Activated CD8-positive, alpha-beta memory T cell treated with anti-CD3 and anti-CD28 coated beads for 1 hour (primary cell): ENCODE measurements at places on chromosomes 1 and 21.

DNA sequence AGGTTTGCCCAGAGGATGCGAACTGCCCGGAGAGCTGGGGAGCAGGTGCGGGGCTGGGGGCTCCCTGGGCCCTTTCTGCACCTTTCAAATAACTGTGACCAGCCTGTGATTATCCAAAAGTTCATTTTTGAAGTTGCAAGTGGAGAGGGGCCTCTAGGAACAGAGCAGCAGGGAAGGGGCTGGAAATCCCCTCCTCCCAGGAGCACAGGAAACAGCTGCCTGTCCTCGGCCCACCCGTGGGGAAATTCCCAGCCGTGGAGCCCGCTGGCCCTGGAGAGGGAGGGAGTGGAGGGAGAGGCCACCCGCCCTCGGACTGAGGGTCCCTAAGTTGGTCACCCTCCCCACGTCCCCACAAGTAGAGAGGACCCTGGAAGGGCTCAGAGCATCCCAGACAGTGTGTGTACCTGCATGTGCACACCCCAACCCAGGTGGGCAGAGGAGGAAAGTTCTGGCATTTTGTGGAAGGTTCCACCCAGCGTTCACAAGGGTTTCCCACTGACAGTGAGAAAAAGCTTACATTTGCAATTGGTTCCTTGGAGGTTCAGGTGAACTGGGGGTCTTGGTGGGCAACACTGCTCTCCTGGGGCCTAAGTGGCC lies 1.2 kb upstream of the TNFRSF4 start:
- no peak for DNase-seq

GRCh38 chr1:186896211-186896610 lies 67.5 kb downstream of the PLA2G4A start:
- no peak for DNase-seq

- no peak for DNase-seq
These were observed 189.1 kb downstream of the FGGY start for GRCh38 chr1:59485949-59486348.

DNA sequence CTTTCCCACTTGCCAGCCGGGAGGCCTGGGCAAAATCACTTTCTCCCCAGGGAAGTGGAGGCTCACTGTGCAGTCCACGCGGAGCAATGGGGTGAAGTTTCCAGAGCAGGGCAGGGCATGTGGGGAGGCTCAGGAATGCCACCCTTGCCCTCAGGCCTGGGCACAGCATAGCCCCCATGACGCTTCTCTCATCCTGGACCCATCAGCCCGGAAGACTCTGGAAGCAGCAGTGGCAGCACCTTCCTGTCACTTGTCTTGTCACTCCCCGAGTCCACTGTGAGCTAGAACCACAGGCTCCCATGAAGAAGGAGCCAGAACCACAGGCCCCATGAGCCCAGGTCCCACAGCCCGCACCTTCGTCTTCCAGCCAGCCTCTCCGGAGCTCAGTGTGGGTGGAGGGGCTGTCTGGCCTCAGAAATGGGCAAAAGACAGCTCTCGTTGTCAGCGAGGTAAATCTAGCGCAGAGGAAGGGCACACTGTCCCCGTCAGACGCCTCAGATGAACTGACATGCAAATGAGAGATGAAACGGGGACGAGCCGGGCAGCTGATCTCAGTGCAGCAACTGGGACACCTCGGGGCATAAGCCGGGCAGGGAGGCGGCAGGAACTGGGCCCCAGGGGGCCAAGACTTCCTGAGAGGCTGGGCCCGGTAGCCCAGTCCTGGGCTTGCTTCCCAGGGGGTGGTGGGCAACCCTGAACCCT lies 6.1 kb downstream of the PDE9A start:
- no peak for DNase-seq
